ENCODE measurements at places on chromosomes 1 and 21.

DNA sequence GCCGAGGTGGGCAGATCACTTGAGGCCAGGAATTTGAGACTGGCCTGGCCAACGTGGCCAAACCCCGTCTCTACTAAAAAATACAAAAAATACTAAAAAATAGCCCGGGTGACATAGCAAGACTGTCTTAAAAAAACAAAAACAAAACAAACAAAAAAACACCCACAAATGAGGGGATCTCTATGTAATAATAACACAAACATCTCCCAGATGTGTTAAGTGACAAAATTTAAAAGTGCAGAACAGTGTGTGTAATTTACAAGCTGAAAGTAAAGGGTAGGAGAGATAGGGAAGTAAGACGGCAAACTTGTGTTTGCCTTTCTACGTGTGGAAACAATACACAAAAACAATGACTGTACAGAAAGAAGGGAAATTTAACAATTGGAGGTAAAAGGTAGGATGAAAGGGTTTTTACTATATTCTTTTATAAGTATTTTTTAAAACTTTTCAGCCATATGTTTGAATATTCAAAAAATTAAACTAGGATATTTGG lies 36.3 kb downstream of the ARID4B start:
- DNase-seq: no peak

DNA sequence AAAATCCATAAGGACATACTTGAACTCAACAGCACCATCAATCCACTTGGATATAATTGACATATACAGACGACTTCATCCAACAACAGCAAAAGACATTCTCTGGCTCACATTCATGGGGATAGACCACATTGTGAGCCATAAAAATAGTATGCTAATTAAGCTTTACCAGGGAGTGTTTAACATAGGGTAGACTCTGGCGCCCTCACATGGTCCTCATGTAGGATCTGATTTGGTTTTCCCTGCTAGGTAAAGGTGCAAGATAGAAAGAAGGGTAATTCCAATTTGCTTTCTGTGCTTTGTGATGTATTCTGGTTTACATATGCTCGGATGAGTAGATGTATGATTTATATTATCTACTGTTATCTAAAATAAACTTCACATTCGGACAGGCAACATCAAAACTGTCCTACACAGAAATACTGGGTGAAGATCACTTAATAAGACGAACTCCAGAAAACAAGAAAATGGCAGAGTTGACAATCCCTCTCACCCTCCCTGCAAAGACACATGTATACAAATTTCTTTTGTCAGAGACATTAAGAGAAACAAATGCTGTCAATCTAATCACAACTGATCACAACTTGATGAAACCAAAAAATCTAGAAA lies 27.7 kb downstream of the CR1L start:
- DNase-seq: peak; percentile 31

DNA sequence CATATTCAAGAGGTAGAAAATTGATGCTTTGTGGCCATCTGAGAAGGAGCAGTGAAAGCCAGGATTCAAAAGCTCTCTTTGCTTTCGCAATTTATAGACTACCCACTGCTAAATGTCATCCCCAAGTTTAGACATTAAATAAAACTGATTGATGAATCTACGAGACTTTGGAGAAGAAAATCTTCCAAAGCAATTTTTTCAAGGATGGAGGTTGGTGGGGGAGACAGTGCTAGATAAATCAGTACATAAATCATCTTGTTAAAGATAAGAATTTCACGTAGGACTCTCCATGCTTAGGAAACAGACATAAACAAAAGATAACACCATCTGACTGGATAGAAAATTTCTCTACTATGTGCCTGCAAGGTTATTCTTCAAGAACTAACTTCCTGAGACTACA lies 147.6 kb upstream of the TIAM1 start:
- DNase-seq: no peak

GRCh38 chr1:187445066-187445465 lies 616.3 kb downstream of the PLA2G4A start:
- DNase-seq: no peak

DNA sequence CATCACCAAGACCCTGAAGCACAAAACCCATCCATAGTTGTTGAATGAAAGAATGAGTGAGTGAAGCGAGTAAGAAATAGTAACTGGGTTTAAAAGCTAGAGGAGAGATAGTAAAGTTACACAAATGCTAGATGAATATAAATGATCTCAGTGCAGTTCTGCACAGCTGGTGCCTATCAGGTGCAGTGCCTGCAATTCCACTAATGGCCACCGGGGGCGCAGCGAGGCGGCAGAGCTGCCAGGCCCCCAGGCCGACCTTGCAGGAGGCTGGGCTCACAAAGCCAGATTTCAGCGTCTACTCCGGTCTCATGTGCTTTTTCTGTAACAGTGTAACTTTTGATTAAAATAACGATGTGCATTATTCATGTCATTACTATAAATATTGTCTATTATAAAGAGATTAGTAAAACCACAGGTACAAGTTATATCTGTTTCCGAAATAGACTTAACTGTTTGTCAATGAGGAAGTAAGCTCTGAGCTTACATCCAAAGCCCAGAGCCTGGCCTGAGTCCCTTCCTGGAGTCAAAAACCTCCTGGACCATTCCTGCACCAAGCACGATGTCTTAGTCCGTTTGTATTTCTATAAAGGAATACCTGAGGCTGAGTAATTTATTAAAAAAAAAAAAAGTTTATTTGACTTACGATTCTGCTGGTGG lies 477.6 kb downstream of the NPHP4 start:
- DNase-seq: peak; percentile 6

GRCh38 chr1:67332653-67333529 lies 25.2 kb downstream of the IL12RB2 start:
- DNase-seq: no peak

GRCh38 chr1:48898894-48899293 lies 122.2 kb upstream of the BEND5 start:
- no peak for DNase-seq

GRCh38 chr1:161128591-161129420 lies 3.7 kb downstream of the DEDD start:
- DNase-seq: no peak

DNA sequence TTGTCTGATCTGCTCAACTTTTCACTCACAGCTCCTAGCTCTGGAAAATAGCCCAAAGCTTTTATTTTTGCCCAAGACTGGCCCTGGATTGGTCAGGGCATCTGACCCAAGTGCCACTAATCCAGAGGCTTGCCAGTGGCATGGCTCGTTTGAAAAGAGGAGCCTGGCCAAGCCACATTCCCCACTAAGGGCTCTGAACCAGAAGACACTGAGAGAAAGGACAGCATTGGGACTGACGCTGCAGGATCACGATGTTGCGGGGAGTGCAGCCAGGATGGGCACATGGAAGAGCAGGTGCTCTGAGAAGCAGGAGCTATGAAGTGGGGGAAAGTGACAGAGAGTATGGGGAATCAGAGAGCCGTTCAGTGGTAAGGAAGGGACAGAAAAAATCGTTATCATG lies 44.9 kb upstream of the TSPAN2 start:
- DNase-seq: no peak

DNA sequence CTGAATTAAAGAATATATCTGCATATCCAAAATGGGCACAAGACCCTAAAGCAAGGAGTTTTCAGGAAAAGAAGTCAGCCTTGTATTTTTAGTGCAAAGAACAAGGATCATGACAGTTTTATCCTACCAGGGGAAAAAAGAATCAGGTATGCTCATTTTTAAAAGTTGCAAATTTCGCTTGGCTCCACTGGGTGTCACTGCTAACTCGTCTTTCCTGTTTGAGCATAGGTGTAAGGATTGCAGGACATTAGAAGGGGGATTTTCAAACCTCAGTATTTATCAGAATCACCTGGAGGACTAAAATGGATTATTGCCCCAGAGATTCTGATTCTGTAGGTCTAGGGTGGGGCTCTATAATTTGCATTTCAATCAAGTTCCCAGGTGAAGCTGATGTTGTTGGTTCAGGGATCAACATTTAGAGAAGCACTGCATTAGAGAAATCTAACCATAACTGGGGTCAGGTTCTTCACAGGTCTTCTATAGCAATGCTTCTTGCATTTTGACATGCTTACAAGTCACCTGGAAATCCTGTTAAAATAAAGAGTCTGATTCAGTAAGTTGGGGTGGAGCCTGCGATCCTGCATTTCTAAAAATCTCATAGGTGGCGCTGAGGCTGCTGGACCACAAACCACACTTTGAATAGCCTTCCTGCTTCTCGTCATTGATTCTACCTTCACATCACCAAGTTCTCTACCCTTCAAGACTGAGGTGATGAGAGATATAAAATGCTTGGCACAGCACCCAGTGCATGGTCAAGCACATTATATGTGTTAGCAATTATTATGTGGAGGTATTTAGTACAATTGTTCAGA lies 39.6 kb downstream of the NUF2 start:
- DNase-seq: peak; percentile 12

DNA sequence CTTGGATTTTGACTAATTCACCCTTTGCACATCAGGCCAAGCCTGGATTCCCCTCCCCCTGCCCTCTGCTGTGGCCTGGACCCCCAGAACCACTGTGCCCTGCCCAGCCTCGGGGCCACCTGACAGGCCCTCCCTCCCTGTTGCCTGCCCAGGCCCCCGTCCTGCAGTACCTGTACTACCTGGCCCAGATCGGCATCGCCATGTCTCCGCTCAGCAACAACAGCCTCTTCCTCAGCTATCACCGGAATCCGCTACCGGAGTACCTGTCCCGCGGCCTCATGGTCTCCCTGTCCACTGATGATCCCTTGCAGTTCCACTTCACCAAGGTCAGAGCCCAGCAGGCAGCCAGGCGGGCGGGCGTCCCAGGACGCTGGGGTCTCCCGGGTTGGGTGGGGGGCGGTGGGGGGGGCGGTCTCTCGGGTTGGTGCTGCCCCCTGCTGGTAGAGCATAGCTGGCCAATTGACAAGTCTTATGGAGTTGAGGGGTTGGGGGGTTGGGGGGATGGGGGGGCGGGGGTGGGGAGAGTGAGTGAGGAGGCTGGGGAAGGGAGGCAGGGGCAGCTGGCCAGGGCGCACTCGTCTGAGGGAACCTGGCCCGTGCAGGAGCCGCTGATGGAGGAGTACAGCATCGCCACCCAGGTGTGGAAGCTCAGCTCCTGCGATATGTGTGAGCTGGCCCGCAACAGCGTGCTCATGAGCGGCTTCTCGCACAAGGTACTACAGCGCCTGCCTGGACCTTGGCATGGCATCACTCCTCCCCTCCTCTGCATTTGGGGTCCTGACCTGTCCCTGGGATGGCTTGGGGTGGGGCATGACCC lies 10.7 kb downstream of the AMPD2 start:
- DNase-seq: no peak

- no peak for DNase-seq
Measured at GRCh38 chr21:44303490-44303981, 3.7 kb downstream of the PFKL start.

GRCh38 chr1:41239988-41240610 lies 2.0 kb downstream of the SCMH1 start:
- peak; percentile 59 for DNase-seq

DNA sequence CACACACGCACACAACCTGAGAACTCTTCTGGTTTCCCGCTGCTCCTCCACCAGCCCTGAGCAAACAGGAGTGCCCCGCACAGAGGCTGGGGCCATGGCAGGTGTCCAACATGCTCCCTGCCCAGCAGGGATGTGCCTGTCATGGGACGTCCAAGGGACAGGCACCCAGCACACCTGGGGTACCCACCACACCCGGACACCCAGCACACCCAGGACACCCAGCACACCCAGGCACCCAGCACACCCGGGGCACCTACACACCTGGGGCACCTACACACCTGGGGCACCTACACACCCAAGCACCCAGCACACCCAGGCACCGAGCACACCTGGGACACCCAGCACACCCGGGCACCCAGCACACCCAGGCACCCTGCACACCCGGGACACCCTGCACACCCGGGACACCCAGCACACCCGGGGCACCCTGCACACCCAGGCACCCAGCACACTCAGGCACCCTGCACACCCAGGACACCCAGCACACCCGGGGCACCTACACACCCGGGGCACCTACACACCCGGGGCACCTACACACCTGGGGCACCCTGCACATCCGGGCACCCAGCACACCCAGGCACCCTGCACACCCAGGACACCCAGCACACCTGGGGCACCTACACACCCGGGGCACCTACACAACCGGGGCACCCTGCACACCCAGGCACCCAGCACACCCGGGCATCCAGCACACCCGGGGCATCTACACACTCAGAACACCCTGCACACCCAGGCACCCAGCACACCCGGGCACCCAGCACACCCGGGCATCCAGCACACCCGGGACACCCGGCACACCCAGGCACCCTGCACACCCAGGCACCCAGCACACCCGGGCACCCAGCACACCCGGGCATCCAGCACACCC lies 37.9 kb downstream of the UBE2G2 start:
- DNase-seq: no peak

- no peak for DNase-seq
Measured at GRCh38 chr1:24339996-24340395, 20.8 kb downstream of the GRHL3 start.

DNA sequence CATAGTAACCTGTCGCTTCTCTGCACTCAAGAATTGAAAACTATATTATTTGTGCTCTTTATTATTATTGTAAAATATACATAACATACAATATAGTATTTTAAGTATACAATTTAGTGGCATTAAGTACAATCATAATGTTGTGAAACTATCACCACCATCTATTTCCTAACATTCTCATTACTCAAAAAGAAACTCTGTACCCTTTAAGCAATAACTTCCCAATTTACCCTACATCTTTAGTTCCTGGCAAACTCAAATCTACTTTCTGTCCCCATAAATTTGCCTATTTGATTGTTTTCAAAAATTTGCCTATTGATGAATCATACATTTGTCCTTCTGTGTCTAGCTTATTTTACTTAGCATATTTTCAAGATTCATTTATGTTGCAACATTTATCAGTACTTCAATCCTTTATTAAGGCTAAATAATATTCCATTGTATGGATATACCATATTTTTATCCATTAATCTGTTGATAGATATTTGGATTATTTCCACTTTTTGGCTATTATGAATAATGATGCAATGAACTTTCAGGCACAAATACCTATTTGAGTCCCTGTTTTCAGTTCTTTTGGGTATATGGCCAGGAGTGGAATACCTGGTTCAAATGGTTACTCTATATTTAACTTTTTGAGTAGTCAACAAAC lies 99.6 kb upstream of the DMRTA2 start:
- DNase-seq: no peak

GRCh38 chr1:155309423-155310021 lies 856 bp downstream of the FDPS start:
- no peak for DNase-seq

DNA sequence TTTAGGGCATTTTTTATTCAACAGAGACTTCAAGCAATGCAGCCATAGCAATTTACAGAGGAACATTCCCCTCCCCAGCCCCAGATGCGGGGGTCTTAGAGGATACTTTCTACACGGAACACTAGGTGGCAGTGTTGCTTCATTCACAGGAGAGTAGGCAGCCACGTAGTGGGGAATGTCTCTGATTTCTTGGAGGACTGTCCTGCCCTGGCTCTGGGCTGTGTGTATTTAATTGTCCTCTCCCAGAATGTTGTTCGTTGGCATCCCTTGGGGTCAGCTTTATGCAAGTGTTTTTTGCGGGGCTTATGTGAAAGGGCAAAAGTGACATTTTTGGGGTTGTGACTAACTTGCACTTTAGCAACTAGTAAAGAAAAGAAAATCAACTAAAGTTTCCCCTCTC lies 96.9 kb downstream of the PAPPA2 start:
- peak; percentile 27 for DNase-seq

- DNase-seq: no peak
Measured at GRCh38 chr1:71881611-71882010, 400.7 kb downstream of the NEGR1 start.

GRCh38 chr1:109977657-109978378 lies 6.7 kb upstream of the AHCYL1 start:
- DNase-seq: no peak

GRCh38 chr21:18275781-18276180 lies 31.1 kb downstream of the CHODL start:
- no peak for DNase-seq

GRCh38 chr1:61742620-61743430 lies 545 bp downstream of the PATJ start:
- DNase-seq: peak; percentile 54
